Gastroesophageal sphincter (tissue), 4 donors: ENCODE measurements at places on chromosomes 4 and X. TPM values are rescaled to one million over a fixed set of nuclear protein-coding genes. Genes with fewer than 3 reads are reported as not detected.

GRCh38 chr4:20096911-20097310, 154.8 kb upstream of the SLIT2 start:
- ATAC-seq, result no peak

DNA sequence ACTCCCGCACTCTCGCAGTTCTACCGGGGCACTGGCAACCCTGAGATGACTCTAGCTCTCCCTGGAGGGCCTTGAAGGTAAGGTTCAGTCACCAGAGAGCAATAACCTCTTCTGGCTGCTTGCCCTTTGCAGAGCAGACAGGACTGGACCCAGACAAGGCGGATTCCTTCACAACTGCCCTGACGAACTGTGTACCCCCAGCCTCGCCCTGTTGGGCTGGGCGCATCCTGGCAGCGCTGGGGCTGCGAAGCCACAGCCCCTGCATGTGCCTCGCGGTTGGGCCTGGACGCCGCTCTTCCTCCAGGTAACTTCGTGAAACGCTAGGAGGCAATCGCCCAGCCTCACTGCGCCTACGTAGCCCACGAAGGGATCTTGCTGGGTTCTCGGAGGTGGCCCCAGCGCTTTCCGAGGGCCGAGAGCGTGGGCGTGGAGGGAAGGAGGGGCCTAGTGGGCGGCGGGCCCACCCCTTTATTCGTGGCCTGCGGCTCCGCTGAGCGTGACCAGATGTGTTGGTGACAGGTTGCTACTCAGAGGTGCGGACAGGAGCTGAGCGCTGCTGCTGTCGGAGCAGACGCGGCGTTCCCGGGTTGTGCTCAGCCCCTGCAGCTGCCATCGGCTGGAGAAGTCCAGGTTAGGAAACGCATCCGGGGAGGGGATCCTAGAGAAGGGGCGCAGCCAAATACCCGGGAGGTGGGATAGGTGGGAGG, 1.9 kb upstream of the MAMLD1 start:
- ATAC-seq, result no peak

DNA sequence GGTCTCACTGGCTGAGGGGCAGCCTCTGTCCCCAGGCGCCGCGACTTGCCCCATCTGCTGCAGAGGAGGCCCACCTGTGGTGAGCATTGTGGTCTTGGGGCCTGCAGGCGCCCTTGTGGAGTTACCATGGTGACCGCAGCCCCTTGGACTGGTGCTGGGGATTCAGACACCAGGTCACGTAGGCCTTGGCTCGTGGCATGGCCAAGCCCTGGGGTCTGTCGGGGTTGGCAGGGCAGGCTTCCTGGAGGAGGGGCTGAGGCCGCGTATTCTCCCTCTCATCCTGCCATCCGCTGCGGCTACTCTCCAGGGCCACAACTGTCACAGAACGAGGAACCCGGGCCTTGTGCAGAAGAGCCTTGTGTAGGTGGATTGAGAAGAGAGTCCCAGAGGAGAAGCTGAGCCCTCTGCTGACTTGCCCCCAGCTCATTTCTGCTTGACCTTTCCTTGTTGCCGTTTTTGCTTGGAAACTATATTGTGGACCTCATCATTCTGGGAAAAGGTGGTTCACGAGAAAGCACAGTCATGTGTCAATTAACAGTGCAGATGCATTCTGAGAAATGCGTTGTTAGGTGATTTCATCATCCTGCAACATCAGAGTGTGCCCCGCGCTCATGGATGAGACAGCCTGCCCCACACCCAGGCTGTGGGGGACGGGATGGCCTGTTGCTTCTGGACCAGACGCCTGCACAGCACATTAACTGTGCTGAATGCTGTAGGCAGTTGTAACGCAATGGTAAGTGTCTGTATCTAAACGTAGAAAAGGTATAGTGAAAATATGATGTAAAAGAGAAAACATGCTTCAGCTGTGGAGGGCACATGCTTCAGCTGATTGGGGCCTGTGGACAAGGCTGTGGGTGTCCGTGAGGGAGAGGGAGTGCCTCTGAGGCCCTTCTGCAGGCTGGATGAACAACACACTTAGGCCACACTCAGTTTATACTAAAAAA, 38.5 kb downstream of the TRMT44 start:
- ATAC-seq, result no peak

- ATAC-seq, result no peak
Measured at GRCh38 chr4:77127837-77128621, 29.0 kb upstream of the CCNG2 start.

DNA sequence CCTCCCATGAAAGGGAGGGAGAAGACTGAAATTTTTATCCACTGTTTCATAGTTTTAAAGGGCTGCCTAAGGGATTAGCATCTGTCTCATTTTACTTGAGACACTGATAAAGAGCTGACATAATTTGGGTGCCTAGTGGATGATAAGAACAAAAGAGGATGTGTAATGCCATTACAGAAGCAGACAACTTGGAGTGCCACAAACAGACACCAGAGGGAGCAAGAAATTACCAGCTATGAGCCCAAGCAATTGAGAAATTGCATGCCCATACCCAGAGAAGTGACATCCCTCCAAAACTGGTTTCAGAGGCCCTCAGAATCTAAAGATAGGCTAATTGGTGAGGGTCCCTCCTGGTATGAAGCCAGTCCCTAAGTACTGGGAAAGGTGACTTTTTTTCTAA, 38.5 kb upstream of the POU3F4 start:
- ATAC-seq, result no peak

CENPE gene
- total RNA-seq, result 0.81 TPM

NMU gene
- not detected for total RNA-seq

RHOXF2 gene
- not detected for total RNA-seq

PCDH19 gene
- total RNA-seq, result 1.3 TPM

CTAG2 gene
- not detected for total RNA-seq
